ENCODE measurements at places on chromosomes 3 and 15.

- peak; percentile 67 for DNase-seq
Observed at GRCh38 chr3:134373271-134374104, 759 bp downstream of the AMOTL2 start.

GRCh38 chr15:59406446-59406845 lies 31.5 kb upstream of the FAM81A start:
- no peak for DNase-seq

DNA sequence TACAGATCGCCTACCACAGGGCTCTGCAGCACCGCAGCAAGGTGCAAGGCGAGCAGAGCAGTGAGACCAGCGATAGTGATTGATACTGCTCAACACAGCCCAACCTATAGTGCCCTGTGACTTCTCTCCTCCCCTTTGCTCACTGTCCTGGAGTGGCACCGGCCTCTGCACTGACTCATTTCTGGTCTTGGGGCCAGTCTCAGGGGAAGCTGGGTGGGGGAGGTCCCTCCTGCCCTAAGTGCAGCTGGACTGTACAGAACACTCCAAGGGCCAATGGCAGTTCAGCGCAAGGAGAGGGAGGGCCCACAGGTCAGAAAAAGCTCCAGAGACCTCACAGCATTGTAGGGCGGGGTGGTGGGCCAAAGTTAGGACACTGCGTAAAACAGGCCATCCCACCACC lies 2.5 kb upstream of the OGG1 start:
- peak; percentile 14 for DNase-seq

GRCh38 chr3:192916371-192917027 lies 1.2 kb downstream of the MB21D2 start:
- no peak for DNase-seq

DNA sequence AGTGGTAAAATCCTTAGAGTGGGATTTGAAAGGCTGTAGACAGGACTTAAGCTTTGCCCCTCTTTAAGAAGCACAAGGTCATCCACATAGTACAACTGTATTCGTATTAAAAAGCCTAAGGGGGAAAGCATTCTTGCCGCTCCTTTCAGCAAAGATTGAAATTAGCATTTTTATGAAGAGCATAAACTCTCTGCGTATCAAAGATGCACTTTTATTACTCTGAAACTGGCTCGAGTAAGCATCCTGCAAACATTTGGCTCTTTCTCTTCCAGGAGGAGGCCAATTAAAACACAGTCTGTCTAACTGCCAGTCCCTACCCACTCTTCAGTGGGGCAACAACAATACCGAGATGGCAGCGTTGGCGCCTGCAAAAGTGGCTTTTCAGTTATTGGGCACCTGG lies 192.5 kb upstream of the TPRG1 start:
- no peak for DNase-seq

GRCh38 chr3:73498764-73499622 lies 125.7 kb downstream of the PDZRN3 start:
- DNase-seq: no peak

- no peak for DNase-seq
Observed at GRCh38 chr15:49079340-49080039, 33.2 kb upstream of the SECISBP2L start.

- no peak for DNase-seq
Observed at GRCh38 chr15:25733856-25734679, 129.1 kb downstream of the ATP10A start.

GRCh38 chr3:16060358-16060852 lies 114.1 kb upstream of the GALNT15 start:
- peak; percentile 100 for DNase-seq

DNA sequence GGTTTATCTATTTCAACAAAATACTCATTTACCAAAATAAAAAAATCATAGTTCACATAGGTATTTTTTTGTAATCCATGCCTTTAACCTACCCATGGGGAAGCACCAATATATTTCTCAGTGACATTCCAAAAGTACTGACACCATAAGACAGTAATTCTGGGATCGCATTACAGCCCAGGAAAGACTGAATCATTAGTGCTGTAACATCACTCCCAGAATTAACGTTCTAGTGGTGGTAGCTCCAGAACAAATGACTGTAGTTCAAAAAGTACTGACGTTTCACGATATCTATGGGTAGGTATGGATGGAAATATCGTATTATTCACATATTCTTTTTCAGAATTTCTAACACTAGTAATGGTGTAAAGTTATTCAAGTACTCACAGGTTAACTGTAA lies 54.3 kb upstream of the NEK10 start:
- peak; percentile 61 for DNase-seq

GRCh38 chr3:186997473-186997939 lies 67.2 kb downstream of the ST6GAL1 start:
- no peak for DNase-seq

DNA sequence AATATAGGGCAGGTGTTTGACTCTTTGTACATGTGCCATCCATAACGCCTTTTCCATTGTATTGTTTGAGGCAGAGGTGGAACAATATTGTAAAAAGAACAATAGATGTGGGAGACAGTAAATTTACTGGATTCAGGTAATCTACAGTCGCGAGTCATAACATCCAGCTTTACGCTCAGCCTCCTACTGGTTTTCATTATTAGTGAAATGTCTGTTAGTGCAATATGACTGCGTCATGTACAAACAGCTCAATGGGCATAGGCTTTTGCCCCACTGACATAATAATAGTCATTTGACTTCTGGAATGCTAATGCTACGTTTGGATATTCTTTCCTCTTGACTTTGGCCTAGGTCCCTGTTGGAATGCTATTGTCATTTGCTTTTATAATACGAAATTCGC lies 9.5 kb downstream of the CACNA2D3 start:
- DNase-seq: no peak

DNA sequence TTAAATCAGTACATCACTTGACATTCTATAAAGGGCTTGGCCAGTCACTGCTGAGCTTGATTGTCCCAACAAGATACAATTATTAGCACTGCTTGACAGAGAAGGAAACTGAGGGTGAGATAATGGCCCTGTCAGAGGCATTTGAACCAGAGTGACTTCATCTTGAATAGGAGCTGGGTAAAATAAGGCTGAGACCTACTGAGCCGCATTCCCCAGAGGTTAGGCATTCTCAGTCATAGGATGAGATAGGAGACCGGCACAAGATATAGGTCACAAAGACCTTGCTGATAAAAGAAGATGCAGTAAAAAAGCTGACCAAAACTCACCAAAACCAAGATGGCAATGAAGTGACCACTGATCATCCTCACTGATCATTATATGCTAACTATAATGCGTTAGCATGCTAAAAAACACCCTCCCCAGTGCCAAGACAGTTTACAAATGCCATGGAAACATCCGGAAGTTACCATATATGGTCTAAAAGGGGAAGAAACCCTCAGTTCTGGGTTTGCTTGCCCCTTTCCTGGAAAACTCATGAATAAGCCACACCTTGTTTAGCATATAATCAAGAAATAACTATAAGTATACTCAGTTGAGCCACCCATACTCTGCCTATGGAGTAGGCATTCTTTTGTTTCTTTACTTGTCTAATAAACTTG lies 239.1 kb upstream of the SETMAR start:
- DNase-seq: no peak

GRCh38 chr15:84715441-84716035 lies 401 bp downstream of the SEC11A start:
- DNase-seq: no peak

GRCh38 chr15:35992791-35993190 lies 446.8 kb upstream of the DPH6 start:
- DNase-seq: no peak

DNA sequence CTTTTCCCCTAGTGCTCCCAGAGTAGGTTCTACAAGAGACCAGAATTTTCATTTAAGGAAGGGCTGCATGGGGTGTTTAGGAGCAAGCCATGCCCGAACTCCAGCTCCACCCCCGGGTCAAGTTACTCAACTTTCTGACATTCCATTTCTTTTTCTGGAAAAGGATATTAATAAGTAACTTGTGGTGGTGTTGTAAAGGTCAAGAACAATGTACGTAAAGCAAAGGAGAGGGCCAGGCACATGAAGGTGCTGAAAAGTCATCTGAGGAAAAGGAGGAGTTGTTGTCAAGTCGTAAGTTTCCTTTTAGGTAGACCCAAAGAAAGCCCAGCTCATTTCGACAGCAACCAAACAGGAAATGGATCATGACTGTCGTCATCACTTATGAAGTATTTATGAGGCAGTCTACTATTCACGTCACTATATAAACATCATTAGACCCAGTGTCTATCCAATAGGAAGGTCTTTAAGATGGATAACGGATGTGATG lies 319.6 kb upstream of the IL12A start:
- peak; percentile 40 for DNase-seq

- DNase-seq: no peak
Observed at GRCh38 chr15:27464941-27465612, 494.1 kb downstream of the GABRG3 start.

DNA sequence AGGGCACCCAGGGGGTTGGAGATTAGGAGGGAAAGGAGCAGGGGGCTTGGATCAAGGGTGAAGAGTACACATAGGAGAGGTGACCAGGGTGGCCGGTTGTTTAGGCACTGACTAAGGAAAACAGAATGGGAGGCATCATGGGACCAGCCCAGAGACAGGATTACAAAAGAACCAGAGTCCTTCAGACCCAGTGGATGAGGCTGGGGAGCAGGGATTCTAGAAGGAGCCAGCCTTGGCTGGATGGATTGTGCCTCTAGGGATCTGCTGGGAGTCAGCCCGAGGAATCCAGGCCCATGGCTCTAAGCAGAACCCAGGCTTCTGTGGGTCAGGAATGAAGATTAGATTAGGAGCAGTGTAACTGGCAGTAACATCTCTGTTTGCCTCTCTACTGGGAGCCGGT lies 98.6 kb downstream of the ARNT2 start:
- no peak for DNase-seq

GRCh38 chr3:64460141-64460730 lies 227.6 kb downstream of the ADAMTS9 start:
- DNase-seq: no peak

- DNase-seq: no peak
Observed at GRCh38 chr3:35974872-35975271, 335.5 kb downstream of the ARPP21 start.

DNA sequence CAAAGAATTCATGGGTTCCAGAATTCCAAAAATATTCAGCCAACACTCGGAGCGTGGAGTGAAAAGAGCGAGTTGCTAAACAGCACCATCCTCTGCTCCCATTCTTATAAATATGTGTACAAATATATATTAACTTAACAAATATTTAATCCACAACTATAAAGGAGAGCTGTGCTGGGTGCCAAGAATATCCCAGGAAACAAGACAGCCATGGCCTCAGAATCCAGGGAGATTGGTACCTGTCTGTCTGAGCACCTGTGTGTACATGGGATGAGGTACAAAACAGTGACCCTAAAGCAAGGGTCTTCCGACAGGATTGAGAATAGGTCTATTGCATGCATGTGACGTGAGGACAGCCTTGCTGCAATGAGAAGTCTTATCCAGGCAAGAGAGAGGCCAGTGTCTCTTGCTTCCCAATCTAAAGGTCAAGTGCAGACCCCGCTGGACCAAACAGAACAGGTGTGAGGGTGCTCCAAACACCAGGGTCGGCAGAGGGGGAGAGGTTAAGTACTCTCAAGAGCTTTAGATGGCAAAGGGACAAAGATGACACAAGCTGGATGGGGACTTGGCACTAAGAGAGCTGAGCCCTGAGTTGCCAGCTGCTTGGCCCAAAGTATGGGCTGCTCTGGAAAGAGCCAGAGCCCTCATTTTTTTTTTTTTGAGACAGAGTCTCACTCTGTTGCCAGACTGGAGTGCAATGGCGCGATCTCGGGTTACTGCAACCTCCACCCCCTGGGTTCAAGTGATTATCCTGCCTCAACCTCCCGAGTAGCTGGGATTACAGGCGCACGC lies 36.2 kb downstream of the HOMER2 start:
- DNase-seq: no peak

GRCh38 chr15:90046911-90047392 lies 45.8 kb downstream of the ZNF710 start:
- no peak for DNase-seq

DNA sequence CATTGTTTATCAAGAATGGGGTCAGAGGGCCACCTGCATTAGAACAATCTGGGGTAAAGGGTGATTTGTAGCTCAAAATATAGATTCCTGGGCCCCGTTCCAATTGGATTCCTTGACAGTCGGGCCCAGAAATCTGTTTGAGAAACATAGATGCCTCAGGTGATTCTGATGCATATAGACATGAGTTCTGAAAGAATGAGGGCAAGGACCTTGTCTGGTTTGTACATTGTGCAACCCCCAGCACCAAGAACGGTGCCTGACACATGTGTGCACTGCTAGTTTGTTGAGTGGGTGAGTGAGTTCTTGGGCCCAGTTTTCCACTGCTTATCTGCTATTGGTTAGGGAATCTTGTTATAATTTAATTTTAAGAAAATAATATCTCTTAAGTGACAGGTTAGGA lies 16.6 kb downstream of the CRYBG3 start:
- DNase-seq: no peak

DNA sequence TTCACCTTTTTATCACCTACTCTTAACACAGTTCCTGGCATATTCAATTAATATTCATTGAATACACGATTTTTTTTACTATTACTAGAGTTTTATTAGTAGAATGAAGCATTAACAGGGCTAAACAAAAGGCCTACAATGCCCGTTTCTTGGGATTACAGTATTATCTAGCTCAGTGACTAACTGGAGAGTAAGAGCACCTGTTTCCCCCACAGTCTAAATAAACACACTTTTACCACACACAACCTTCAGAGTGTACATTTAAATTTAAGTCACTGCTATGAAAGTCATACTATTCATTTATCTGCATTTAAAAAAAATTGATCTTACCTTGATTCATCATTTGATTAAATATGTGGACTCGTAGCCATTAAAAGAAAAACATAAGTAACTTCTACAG lies 74.8 kb downstream of the PLOD2 start:
- DNase-seq: no peak

- no peak for DNase-seq
Observed at GRCh38 chr15:101242999-101243336, 8.9 kb downstream of the CHSY1 start.

GRCh38 chr3:56294286-56294685 lies 174.0 kb downstream of the ERC2 start:
- no peak for DNase-seq

GRCh38 chr3:161291191-161291901 lies 70.2 kb downstream of the NMD3 start:
- DNase-seq: no peak

DNA sequence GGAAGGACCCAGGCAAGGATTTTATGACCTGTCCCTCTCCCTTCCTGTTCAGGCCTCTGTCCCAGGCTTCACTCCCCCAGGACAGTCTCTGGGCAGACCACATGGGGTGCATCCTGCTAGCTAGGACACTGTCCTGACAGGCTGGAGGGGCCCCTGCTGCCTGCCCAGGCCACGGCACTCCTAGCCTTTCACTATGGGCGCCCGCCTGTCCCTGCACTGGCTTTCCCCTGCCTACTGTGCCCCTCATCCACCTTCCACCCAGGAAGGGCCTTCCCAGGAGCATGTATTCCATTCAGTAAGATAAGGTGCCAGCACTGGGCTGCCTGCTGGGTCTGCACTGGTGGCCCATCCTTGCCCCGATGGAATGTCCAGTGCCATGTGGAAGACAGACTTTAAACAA lies 145.3 kb downstream of the DNAJB8 start:
- no peak for DNase-seq

DNA sequence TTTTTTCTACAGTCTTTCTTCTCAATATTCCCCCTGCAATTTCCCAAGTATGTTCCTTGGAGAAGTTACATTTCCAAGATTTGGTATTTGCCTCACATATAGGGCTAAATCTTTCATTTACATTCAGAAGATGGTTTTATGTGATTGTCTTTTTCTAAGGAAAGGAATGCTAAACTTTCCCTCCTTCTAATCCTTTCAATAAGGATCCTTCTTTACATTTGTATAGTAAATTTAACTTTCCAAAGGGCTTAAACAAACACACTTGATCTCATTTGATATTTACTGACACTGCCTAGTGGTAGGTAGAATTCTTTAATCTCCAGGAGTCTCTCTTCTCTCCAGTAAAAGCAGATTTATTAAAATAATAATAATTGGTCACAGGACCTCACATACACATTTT lies 185.3 kb downstream of the LSAMP start:
- no peak for DNase-seq
